ENCODE measurements at places on chromosomes 2 and 18.

GRCh38 chr2:24739354-24740025 lies 53.7 kb downstream of the PTRHD1 start:
- DNase-seq, result no peak

GRCh38 chr2:138446043-138446442 lies 55.5 kb upstream of the SPOPL start:
- no peak for DNase-seq

DNA sequence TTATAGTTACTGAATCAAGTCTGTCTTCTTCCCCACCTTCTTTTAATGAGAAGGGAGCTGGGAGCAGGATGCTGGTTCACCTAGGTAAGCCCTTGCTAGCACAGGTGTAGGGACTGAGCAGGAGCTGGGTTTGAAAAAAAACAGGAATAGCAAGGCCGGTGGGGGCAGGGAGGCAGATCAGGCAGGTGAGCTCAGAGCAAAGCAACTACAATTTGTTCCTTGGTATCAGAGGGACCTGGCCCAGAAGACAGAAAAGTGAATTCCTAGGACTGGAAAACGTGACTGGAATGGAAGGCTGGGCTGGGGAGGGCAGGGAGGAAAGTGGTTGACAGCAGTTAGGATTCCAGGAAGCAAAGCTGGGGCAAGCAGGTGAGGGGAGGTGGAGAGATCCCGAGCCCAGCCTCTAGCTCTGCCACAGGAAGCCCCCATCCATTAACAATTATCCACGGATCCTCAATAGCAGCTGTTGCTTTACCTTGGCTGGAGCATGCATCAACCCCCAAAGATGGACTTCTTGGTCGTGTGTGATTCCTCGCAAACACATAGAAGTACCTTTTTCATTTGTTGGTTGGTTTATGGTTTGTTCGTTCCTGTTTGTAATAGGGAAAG lies 118.4 kb downstream of the LNPK start:
- no peak for DNase-seq

DNA sequence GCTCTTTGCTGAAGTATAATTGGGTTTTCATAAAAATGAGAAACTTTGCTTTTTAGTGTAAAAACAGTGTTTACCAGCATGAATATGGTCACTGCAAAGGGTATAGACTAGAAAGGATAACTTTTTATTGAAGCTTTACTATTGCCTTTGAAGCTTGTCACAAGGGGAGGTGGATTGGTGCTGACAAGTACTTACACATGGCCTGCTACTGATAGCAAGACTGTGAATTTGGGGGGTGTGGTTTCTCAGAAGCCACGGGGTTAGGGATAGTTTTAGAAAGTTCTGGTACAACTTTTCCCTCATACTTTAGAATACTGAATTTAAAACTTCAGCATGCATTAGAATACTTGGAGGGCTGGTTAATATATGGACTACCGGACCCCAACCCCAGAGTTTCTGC lies 294.1 kb downstream of the SOCS6 start:
- DNase-seq, result no peak

DNA sequence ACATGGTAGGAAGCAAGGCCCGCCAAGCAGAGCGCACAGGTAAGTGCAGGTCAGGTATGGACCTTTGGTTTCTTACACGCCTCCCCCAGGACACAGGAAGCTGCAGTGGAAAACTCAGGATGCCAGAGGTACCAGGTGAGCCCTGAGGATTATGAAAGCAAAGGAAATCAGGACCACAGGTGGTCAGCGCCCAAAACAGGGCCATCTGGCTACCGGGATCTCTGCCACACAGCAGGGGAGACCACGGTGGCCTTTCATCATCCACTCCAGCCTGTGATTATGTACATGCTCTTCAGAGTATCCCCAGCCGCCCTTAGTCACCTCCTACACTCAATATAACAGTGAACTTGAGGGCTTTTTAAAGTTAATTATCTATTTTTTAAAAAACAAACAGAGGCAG lies 125.5 kb upstream of the EPC2 start:
- DNase-seq, result no peak

- DNase-seq, result no peak
These were observed 302.0 kb downstream of the PRKCE start for GRCh38 chr2:45953376-45954027.

DNA sequence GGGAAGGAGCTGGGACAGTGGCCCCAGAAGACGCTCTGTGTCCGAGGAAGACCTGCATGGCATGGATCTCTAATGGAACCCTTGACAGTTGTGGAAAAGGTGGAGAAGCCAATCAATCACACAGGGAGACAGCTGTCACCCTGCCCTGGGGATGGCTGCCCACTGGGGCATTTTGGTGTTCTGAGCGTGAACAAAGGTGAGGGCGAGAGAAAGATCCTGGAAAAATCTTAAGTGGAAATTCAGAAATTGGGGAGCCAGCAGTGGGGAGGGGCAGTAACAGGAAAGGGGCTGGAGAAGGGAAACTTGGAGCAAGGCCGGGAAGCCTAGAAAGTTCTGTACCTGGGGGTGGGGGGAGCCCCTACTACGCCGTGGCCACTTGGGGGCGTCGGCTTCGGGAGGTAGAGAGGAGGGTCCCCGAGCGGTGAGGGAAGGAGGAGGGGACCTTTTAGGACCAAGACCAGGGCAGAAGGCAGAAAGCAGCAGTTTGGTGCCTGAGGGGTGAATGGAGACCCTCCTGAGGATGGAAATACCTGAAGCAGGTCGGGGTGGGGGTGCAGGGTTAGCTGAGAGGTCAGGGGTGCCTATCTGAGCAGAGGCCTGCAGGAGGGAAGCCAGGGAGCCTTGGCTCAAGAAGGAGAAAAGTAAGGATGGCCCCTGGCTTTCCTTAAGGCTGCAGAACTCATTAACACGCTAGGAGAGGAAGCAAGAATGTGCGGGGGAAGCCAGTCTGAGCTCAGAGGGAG lies 30.0 kb downstream of the NGEF start:
- DNase-seq, result no peak

- DNase-seq, result no peak
These were observed 2.4 kb downstream of the GFPT1 start for GRCh38 chr2:69384618-69385081.

DNA sequence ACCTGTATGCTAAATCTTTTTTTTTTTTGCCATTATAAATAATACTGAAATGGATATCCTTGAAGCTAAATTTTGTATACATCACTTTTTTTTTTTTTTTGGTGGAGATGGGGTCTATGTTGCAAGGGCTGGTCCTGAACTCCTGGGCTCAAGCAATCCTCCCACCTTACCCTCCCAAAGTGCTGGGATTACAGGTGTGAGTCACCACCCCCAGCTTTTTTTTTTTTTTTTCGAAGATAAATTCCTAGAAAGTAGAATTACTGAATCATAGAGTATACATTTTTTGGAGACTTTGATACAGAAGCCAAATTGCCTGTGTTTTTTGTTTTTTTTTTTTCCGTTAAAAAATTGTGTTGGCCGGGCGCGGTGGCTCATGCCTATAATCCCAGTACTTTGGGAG lies 51.0 kb upstream of the MCFD2 start:
- DNase-seq, result no peak

- no peak for DNase-seq
These were observed 41.5 kb upstream of the TMEM131 start for GRCh38 chr2:98037206-98037605.

DNA sequence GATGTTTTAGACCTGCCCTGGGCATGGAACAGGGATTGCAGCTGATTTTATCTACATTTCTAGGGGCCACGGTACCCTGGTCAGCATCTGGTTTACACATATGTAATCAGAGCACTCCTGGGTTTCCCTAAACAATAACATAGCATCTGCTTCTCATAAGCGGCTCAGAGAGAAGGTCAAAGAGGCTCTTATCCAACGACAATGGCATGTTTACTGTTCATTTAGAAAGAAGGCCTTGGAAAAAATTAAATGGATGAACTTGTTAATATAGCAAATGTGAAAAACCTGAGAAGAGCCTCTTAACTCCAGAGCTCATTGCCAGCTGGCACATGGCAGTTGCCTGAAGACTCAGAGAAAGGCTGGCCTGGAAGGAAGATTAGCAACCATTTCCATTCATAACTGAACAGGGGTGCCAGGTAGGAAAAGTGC lies 202.8 kb upstream of the THUMPD2 start:
- DNase-seq, result no peak

- DNase-seq, result no peak
These were observed 32.6 kb downstream of the RBKS start for GRCh38 chr2:27857417-27858172.

- no peak for DNase-seq
These were observed 68.5 kb downstream of the ETAA1 start for GRCh38 chr2:67465623-67466022.

- DNase-seq, result no peak
These were observed 76.5 kb downstream of the RAD51AP2 start for GRCh38 chr2:17441790-17442189.

DNA sequence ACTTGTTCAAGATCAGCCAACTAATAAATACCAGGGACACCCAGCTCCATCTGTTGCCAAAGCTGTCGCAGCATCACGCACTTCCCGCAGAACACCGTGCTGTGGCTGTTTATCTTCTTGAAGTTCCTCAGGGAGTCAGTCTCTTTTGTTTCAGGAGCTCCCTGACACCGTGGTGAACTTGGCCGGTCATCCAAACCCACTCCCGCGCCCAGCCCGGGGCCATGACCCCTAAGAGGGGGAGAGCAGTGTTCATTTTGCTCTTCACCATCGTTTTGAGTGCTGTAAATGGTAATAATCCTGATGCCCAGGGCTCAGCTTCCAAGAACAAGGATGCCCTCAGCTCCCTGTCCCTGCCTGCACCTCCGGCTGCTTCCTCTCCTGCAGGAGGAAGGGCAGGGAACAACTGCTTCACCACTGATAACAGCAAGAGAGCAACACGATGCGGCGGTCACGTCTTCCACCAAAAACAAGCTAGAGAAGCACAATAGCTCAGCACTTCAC lies 131.4 kb downstream of the SEPTIN10 start:
- no peak for DNase-seq

- DNase-seq, result no peak
These were observed 52.1 kb upstream of the LAPTM4A start for GRCh38 chr2:20103530-20103929.

GRCh38 chr18:51089691-51090090 lies 59.7 kb downstream of the SMAD4 start:
- DNase-seq, result no peak

DNA sequence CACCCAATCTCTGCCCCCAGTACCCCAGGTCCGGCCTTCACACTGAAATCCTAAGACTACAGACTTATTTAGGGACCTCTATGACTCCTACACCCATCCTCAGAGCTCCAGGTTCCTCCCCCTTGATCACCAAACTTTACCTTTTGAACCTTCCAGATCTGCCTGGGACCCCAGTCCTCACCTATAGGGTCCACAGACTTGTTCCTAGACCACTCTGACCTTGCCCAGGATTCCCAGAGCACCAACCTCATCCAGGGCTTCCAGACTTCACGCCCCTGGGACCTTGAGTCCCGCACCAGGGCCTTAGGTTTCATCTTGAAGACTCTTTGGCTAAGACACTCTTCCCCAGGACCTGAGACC lies 462 bp downstream of the CHCHD5 start:
- DNase-seq, result no peak

GRCh38 chr2:152167065-152167464 lies 8.5 kb downstream of the STAM2 start:
- DNase-seq, result no peak

DNA sequence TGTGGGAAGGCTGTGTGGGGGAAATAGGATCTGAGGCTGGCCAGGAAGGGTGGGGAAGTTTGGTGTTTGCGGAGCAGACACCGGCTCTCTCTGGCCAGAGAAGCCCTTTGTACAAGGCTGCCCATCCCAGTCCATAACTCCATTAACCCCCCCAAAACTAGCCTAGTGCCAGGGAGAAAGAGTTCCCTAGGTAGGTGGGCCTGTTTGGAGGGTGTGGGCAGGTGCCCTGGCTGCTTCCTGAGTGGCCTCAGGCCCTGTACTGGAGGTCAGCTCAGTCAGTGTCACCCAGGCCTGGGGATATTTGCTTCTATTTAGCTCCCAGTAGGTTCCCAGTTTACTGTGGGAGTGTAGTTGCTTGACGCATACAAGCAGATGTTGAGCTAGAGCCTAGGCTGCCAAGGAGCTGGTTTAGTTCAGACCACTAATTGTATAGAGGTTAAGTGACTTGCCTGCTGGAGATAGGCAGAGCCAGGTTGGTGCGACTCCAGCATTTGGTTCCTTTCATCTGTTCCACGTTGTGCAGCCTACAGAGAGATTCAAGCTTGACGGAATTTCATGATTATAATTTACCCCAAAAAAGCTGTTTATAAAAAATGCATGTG lies 2.9 kb upstream of the GREB1 start:
- DNase-seq, result no peak

GRCh38 chr2:85152895-85153294 lies 19.7 kb downstream of the TCF7L1 start:
- no peak for DNase-seq

DNA sequence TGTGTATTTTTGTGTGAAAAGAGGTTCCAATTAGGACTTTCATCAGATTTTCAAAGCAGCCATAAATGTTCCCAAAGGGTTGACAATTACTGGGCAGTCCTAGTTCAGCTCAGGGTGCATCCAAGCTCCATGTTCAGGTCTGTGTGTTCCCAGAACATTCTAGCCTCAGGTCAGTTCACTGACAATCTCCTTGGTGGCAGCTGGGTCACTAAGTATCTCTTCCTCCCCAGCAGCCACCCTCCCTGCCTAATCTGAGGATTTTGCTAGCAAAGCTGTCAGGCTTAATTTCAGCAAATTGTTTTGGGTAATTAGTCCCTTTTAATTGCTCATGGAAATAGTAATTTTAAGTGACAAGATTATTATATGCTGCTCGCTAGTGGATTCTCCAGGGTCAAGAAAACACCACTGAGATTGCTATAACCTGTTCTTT lies 29.8 kb downstream of the UPP2 start:
- no peak for DNase-seq

DNA sequence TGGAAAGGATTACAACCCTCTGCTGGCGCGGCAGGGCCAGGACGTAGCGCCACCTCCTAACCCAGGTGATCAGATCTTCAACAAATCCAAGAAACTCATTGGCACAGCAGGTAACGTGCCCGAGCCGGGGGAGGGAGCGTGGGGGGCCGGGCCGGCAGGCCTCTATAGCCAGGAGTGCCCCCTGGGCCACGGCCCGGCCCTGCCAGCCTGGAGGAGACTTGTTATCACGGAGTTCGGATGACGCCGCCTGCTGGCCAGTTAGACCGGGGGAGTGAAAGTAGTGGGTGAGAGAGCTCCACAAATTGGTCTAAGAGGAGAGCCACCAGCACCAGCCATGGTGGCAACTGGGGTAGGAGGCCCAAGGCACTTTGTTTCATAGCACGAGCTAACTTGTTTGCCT lies 8.6 kb upstream of the TMEM214 start:
- DNase-seq, result no peak

- DNase-seq, result no peak
These were observed 149.2 kb upstream of the COPS8 start for GRCh38 chr2:236936446-236936940.

GRCh38 chr2:219525533-219526232 lies 11.4 kb downstream of the ASIC4 start:
- no peak for DNase-seq

GRCh38 chr18:3111523-3112240 lies 98.7 kb upstream of the LPIN2 start:
- DNase-seq, result no peak

- no peak for DNase-seq
These were observed 104.1 kb downstream of the DPP10 start for GRCh38 chr2:114546531-114546930.

- DNase-seq, result peak; percentile 85
These were observed 49.9 kb downstream of the ALPK2 start for GRCh38 chr18:58578835-58579560.
